ENCODE measurements at places on chromosomes 3 and 15.

DNA sequence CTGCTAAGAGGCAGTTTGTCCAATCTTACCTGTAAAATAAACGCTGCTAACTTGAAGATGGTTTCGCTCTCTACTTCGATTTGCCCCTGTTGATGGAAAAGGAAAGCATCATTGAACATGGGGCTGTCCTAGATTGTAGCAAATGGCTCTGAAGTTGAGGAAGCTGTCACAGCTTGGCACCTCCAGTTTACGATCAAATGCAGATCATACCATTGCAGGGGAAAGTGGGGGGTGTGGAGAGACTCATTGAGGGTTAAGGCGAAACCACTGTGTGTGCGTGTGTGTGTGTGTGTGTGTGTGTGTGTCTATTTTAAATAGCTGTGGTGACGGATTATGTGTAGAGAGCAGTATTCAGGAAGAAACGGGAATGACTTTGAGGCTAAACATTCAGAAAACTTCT, 127.6 kb upstream of the LMOD3 start:
- DNase-seq = peak; percentile 80

DNA sequence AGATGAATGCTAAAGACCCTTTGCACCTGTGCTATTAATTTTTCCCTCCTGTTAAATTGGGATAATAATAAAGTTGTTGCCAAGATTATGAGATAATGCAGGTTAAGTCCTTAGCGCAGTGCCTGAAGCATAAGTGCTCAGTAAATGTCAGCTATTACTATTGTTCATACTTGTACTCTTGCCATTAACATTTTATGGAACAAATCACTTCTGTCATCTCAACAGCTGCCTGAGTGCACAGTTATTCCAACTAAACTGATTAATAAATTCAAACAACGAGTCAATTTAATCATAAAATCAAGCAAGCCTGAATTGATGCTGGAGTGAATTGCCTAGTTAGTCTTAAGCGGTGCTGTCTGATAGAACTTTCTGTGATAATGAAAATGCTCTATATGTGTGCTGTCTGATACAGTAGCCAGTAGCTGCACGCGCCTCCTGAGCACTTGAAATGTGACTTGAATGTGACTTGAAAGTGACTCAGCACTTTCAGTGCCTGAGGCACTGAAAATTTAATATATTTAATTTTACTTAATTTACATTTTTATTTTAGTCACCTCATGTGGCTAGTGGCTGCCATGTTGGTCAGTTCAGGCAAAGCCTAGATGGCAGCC, 198.7 kb upstream of the PFN2 start:
- no peak for DNase-seq

DNA sequence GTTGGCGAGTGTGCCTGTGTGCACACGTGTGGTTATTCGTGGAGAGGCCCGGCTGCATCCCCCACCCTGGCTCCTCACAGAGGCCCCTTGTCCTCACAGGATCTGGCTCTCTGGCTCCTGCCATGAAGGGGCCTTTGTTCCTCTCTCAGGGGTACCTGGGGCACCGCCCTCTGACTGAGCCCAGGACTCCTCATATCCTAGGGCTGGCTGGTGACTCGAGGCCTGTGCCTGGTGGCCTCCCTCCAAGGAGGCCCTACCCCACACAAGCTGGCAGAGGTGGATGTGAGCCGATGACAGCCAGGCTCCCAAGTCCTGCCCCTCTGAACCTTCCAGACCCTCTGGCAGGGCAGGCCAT, 10.0 kb downstream of the PRKCD start:
- no peak for DNase-seq

DNA sequence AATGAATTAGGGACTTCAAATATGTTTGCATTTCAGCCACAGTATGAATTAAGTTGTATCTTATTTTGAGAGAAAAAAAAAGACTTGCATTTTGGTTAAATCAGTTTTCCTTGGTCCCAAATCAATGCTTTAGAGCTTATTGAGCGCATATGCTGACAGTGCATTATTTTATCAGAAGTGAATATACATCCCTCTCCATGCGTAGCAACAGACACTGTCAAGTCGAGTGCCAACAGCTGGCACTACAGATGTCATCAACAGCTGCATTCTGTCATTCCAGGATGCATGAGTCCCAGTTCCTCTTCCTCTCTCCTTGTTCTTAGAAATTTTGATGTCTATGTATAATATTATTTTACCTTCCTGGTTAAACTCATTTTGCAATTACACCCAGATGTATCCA, 156.1 kb upstream of the FOXB1 start:
- DNase-seq = no peak
